T-helper 1 cell (primary cell): ENCODE measurements at places on chromosomes 13 and 19.

DNA sequence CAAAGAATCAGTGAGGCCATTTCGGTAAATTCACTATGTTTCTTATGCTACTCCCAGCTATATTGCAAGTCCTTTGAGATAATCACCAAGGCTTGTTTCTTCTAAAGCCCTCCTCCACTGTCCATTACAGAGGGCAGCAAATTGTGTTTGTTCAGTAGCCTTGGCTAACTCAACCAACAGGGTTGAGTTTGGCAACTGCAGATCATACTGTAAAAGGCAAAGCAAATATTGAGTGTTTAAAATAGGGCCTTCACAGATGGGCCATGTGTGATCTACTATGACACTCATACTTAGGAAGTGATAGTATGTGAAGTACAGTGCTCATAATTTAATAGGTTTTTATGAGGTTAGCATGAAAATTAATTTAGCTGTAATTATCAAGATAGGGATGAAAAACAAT lies 171.3 kb downstream of the DACH1 start:
- DNase-seq, result no peak

GRCh38 chr13:93235258-93236015 lies 8.8 kb downstream of the GPC6 start:
- no peak for DNase-seq

GRCh38 chr13:51839711-51840540 lies 5.1 kb downstream of the TMEM272 start:
- no peak for DNase-seq

- no peak for DNase-seq
Measured at GRCh38 chr13:49497272-49497671, 1.5 kb downstream of the PHF11 start.

DNA sequence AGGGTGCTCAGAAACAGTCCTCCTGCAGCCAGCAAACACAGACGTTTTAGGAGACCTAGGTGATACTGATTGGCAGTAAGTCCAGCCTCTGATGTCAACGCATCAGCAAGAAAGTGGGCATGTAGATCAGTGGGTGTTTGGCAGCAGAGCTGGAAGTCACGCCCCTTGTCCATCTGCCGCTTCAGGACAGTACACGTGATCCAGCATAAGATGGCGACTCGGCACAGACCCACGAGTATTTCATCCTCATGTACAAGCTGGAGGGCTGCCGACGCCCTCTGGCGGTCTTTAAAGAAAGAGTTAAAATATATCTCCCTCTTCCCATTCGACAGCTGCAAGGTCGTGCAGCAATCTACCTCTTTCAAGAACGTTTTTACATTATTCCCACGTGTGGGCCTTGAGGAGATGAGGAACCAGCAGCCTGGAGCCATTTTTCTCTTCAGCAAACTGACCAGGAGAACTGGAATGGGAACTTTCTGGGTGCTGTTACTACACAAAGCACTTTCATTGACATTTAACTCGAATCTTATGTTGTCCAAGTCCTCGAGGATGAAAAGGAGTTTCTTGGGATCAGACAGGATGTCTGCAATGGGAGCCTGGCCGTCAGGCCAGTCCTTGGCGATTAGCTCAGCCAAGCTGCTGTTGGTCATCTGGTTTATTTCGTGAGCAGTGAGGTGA lies 22.3 kb downstream of the NLRP11 start:
- no peak for DNase-seq

GRCh38 chr19:49411681-49412326 lies 11.4 kb downstream of the PTH2 start:
- DNase-seq, result no peak

GRCh38 chr19:5103061-5103701 lies 134.3 kb downstream of the KDM4B start:
- DNase-seq, result no peak

DNA sequence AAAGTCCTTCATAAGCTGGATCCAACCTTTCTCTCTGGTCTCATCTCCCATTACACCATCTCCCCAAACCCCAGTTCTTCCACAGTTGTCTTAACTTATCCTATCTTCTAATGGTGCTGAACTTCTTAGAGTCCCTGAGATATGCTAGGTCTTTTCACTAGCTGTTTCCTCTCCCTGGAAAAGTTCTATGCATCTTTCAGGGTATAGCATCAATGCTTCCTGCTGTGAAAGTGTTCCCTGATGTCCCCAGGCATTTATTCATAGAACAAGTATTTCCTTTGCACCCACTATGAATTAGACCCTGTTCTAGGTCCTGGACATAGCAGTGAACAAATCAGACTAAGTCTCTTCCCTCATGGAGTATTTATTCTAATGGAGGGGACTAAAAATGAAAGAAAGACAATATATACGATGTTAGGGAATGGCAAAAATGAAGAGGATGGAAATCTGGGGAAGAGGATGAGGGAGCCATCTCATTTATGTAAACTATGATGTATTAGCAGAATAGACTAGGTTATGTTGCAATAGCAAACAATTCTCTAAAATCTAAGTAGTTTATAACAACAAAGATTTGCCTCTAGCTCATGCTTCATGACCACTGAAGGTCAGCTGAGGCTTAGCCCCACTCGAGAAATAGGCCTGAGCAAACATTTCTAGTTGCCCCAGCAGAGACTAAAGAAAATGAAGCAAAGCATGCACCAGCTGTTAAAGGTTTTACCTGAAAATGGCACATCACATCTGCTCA lies 120.0 kb downstream of the CYSLTR2 start:
- no peak for DNase-seq

DNA sequence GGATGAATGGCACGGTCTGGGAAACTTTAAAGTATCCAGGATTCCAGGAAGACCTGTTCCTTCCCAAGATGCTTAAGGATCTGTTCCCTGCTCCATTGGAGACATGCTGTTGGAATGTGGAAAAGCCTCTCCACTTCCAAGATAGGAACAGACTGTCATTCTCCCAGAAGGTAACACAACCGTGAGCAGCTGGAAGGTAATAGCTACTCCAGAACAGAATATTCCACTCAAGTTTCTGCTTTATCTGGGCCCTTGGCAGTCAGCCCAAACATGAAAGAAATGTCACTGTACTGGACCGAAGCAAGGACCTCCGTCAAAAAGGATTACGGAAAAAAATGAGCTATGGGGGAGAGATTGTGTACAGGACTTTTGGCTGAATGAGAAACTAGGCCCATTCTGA lies 420.9 kb upstream of the NBEA start:
- DNase-seq, result no peak
